Natural killer cell treated with Interleukin-12 subunit alpha and Interleukin-12 subunit beta and Interleukin-15 and Interleukin-18, amount 100 ng/mL, for 72 hours (primary cell): ENCODE measurements at places on chromosomes 3 and 15. TPM values are rescaled to one million over a fixed set of nuclear protein-coding genes. Genes with fewer than 3 reads are reported as not detected.

GRCh38 chr3:122754929-122755328 lies 38.7 kb downstream of the HSPBAP1 start:
- no peak overlapping the region for H3K4me3 ChIP-seq
- no peak for DNase-seq
- H3K36me3 ChIP-seq, result peaks cover 18% of the 10 kb centered on the region
- H3K27ac ChIP-seq, result no peak overlapping the region
- H3K27me3 ChIP-seq, result no peaks in the 10 kb centered on the region

The CX3CR1 gene
- total RNA-seq, result 5.8 TPM

DNA sequence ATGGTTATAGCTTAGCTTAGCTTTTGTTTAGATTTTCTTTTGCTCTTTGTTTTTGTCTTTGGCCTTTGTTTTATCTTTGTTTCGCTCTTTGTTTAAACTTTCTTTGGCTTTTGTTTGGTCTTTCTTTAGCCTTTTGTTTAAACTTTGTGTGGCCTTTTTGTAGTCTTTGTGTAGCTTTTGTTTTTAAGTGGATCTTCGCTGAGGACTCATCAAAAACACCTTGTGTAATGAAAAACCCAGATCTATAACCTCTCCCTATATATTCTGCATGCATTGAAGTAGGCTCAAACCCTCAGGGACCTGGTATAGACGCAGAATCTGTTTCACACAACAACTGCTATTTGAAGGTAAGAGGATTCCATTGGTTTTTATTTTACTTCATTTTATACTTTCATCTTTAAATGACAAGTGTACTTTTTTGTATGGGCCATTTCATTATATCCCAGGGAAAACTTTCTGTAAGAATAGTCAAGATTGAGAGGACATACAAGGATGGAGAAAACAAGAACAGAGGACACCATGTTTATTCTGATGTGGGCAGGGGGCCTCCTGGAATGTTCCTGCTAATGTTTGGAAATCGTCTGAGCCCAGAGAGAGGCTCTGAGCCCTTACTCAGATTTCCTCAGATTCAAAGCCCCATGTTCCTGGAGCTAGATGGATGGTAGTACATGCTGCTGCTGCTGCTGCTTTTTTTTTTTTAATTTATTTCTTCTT lies at the start of gene MOBP:
Gene MOBP (plus strand): TSS at position 287 of the 714 bp plus-strand sequence. CDS start 34,390 bp downstream, outside the sequence.
- H3K4me1 ChIP-seq, result no peaks in the 10 kb centered on the region
- peaks cover 15% of the 10 kb centered on the region for H3K27me3 ChIP-seq
- no peak for DNase-seq
- H3K36me3 ChIP-seq, result no peaks in the 10 kb centered on the region
- H3K27ac ChIP-seq, result no peak within 1 kb of the TSS

- H3K4me1 ChIP-seq, result peaks cover 7% of the 10 kb centered on the region
- H3K36me3 ChIP-seq, result no peaks in the 10 kb centered on the region
- H3K27ac ChIP-seq, result peak within 1 kb of the TSS; percentile 23
- H3K27me3 ChIP-seq, result peaks cover 16% of the 10 kb centered on the region
Measured at GRCh38 chr15:73051807-73052652, at the start of gene NEO1. Gene NEO1 (plus strand): TSS chr15:73052463. CDS start chr15:73052676, 213 bp downstream.

The NR2E3 gene
- not detected for total RNA-seq

DNA sequence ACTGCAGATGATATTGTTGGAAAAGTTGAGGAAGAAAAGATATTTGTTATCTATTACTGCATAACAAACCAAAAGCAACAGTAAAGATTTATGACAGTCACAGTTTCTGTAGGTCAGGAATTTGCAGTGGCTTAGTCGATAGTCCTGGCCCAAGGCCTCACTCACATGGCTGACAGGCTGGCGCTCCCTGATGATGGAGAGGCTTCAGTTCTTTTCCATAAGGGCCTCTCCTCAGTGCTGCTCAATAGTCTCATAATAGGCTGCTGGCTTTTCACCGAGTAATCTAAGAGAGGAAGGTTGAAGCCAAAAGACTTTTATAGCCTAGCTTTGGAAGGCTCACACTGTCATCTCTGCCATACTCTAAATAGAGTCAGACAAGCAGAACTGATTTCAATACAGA lies 17.7 kb downstream of the IREB2 start:
- H3K36me3 ChIP-seq, result peaks cover 4% of the 10 kb centered on the region
- H3K4me1 ChIP-seq, result peaks cover 41% of the 10 kb centered on the region
- no peak overlapping the region for H3K4me3 ChIP-seq
- no peak overlapping the region for H3K27ac ChIP-seq
- no peaks in the 10 kb centered on the region for H3K27me3 ChIP-seq

DNA sequence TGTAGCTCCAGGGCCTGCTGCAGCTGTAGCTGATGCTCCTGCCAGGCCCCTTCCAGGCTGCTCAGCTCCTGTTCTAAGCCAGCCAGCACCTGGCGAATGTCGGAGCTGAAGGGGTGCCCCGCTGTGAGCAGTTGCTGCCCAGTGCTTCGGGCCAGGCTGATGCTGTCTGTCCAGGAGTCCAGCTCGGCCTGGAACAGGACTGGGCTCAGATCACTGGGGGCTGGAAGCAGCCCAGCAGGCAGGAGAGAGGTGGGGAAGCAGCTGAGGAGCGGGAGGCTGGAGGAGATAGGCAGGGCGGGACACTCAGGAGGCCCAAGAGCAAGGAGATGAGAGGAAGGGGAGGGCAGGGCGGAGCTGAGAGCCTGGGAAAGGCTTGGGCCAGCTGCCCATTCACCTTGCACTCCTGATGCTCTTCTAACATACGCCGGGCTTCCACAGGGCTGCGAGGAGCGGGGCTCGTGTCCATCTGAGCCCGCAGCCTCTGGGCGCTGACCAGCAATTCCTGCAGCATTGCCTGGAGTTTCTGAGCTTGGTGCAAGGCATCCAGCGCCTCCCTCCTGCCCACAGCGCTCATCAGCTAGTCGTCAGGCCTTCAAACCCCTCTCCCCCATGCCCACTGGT lies 23.2 kb downstream of the PLA2G4B start:
- H3K36me3 ChIP-seq, result no peaks in the 10 kb centered on the region
- H3K4me3 ChIP-seq, result no peak overlapping the region
- DNase-seq, result no peak
- H3K4me1 ChIP-seq, result no peaks in the 10 kb centered on the region
- H3K27me3 ChIP-seq, result no peaks in the 10 kb centered on the region

The PP2D1 gene
- not detected for total RNA-seq

The DLL4 gene
- total RNA-seq, result not detected

DNA sequence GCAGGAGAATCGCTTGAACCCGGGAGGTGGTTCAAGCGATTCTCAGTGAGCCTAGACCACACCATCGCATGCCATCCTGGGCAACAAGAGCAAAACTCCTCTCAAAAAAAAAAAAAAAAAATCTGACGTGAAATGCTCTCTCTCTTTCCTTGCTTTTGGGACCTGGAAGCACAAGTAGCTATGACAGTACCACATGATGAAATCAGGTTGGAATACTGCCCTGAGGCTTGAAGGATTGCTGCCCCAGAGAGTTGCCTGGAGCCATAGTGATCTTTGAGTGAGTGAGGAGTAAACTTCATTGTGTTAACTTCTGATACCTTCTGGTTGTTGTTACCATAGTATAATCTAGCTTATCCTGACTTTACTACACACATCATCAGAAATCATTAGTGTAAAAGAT lies 23.3 kb downstream of the AKAP13 start:
- H3K27me3 ChIP-seq, result no peaks in the 10 kb centered on the region
- H3K4me3 ChIP-seq, result no peak overlapping the region
- H3K36me3 ChIP-seq, result no peaks in the 10 kb centered on the region
- no peak overlapping the region for H3K27ac ChIP-seq
- DNase-seq, result no peak
